ENCODE measurements at places on chromosomes 4 and X.

DNA sequence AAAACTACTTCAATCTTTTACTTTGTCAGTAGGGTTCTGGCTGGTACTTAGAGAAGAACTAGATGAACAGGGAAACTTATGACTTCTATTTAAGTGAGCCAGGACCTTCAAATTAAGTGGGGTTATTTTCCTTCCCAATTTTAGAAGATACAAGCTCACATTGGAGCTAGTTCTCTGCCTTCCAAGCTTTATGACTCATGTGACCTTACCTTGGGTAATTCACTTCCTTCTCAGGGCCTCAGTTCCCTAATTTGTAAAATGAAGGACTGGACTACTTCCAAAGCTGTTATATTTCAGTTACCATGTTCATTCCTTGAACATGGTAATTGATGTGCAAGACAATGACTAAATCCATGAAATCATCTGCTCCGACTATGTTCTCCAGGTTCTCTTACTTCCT, 32.0 kb upstream of the DCX start:
- no peak for DNase-seq

GRCh38 chr4:2135083-2135482, 76.0 kb downstream of the NAT8L start:
- DNase-seq, result no peak

DNA sequence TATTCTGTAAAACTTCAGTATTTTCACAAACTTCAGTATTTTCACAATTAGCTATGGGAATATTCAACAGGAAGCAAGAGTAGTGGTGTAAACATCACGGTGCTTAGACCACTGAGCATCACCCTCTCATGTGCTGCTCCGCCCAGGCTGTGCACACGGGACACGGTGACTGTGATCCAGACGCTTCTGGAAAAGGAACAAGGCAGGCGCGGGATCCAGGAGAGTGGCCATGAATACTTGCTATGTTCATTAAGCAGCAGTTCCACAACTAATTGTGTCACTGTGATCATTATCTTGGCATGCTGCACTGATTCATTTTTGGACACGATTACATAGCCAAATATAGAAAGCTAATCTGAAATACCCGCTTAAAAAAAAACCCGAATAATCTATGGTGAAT, 19.6 kb upstream of the FAT1 start:
- no peak for DNase-seq

GRCh38 chr4:129369361-129370010, 273.5 kb downstream of the C4orf33 start:
- no peak for DNase-seq

- no peak for DNase-seq
Observed at GRCh38 chr4:57122959-57123358, 12.8 kb upstream of the IGFBP7 start.

GRCh38 chr4:93199492-93199891, 629.1 kb upstream of the ATOH1 start:
- no peak for DNase-seq

- DNase-seq, result no peak
Observed at GRCh38 chr4:75849461-75849860, 52.8 kb downstream of the PPEF2 start.

- no peak for DNase-seq
Observed at GRCh38 chrX:95949588-95949987, 735.1 kb upstream of the DIAPH2 start.

- DNase-seq, result no peak
Observed at GRCh38 chrX:72159769-72160168, 21.8 kb upstream of the PIN4 start.

DNA sequence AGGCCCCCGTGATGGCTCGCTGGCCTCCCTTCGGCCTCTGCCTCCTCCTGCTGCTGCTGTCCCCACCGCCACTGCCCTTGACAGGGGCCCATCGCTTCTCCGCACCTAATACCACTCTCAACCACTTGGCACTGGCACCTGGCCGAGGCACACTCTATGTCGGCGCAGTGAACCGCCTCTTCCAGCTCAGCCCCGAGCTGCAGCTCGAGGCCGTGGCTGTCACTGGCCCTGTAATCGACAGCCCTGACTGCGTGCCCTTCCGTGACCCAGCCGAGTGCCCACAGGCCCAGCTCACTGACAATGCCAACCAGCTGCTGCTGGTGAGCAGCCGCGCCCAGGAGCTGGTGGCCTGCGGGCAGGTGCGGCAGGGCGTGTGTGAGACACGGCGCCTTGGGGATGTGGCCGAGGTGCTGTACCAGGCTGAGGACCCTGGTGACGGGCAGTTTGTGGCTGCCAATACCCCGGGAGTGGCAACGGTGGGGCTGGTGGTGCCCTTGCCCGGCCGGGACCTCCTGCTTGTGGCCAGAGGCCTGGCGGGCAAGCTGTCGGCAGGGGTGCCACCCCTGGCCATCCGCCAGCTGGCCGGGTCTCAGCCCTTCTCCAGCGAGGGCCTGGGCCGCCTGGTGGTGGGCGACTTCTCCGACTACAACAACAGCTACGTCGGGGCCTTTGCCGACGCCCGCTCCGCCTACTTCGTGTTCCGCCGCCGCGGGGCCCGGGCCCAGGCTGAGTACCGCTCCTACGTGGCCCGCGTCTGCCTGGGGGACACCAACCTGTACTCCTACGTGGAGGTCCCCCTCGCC, 3.0 kb downstream of the PLXNB3 start:
- DNase-seq, result no peak

GRCh38 chr4:129379429-129379828, 283.5 kb downstream of the C4orf33 start:
- DNase-seq, result no peak

- DNase-seq, result no peak
Observed at GRCh38 chr4:112515198-112516065, 548 bp downstream of the NEUROG2 start.

DNA sequence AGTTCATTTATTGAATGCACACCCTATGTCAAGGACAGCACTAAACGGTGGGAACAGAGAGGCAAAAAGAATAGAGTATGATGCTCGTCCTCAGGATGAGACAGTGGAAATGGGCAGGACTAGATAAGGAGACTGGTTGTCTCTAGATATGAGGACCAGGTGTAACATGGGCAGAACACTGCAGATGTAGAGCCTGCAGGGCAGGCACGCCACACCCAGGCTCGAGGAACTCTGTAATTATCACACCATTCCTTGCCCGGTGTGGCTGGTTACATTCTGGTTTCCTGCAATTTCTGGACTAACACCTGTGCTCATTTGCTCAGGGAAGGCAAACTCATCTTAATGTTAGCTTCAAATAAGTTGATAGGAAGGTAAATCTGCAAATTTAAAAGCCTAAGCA, 334.4 kb downstream of the DHX15 start:
- no peak for DNase-seq

DNA sequence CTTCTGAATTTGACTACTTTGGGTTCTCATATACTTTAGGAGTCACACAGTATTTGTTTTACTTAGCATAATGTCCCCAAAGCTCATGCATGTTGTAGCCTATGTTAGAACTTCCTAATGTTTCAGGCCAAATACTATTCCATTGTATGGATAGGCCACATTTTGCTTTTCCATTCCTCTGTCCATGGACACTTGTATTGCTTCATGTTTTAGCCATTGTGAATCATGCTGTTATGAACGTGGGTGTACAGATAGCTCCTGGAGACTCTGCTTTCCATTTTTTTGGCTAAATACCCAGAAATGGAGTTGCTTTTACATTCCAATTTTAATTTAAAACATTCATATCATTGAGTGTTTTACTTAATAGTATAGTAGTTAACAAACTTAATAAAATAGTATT, 54.5 kb downstream of the HTT start:
- DNase-seq, result no peak

DNA sequence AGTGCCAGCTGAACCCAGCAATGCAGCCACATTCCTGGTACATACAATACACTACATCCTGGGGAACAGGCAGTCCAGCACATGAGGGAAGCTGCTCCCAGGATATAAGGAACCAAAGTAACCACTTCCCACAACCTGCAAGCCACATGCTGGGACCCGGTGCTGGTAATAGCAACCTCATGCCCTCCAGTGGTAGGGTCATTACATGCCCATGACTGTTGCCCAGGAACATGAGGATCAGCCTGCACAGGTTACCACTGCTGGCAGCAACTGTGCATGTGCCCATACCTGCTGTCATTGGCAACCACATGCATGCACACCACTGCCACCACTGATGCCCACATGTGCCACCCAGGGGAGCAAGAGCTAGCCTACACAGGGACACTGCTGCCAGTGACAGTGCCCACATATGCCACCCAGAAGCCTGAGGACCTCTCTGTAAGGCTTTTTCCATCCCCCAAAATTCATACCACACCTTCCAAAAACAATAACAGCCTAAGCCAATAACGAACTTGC, 1982.5 kb downstream of the ARAP2 start:
- no peak for DNase-seq
